ENCODE measurements at places on chromosomes 3 and 15.

DNA sequence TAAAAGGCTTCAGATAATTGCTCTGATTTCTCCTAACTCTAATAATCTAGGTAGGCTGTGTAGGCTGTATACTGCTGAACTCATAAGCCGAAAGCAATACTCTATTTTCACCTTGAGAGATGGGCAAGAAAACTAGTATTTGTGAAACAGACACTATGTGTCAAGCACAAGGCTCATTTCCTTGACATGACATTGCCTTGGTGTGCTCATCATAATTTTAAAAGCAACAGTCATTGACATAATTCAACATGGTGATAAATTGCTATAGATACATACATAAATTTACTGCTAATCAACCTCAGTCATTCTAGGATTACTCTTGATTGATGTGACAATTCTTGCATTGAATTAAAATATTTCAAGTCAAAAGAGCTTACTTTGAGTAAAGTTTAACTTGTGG is 304.7 kb downstream of the CNTN3 start:
- no peak for DNase-seq

GRCh38 chr3:191143224-191143623 is 55.8 kb upstream of the OSTN start:
- no peak for DNase-seq

DNA sequence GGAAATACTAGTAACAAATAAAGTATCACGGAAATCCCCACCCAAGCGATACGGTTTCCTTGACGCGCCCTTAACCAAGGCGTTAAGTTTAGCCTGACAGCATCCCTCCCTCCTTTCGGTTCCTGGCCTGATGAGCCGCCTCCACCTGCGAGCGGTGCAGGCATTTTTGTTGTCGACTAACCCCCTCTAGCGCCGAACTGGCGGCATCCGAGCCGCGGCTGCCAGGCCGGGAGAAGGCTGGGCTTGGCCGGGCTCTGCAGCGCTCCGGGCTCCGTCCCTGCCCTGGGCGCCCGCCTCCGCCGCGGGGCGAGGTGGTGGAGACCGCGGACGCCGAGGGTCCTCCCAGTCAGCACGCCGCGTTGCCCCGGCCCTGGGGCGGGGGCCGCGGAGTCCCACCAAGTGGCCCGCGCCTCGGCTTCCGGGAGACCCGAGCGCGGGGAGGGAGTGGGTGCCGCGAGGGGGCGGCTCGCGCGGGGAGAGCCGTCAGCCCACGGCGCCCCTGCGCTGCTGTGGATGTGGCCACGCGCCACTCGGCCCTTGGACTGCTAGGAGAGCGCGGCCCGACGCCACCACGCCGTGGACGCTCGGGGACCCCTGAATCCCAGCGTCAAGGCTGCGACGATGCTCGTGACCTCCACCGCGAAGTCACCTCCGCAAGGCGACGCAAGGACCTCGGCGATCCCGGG is 1.1 kb upstream of the EPHA6 start:
- DNase-seq: peak; percentile 74

GRCh38 chr15:29765898-29766527 is 56.3 kb downstream of the TJP1 start:
- DNase-seq: no peak

DNA sequence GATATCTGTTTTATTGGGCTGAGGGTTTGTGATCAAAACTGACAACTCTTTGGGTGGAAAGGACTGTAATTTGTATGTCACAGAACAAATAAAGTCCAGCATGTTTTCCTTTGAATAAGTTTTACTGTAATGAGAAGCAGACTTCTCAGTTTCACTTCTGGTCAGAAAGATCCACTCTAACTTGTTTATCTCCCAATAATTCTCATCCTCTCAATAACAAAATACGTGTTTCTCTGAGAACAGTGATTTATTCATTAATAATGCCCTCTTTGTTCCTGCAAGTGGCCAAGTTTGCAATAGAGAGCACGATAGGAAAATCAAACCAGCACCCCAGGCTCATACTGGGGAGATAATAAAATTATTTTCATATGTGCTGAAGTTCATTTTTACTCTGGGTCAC is 190.6 kb downstream of the CNTN3 start:
- no peak for DNase-seq

GRCh38 chr3:40333416-40333815 is 23.9 kb downstream of the EIF1B start:
- no peak for DNase-seq

GRCh38 chr3:184868477-184868876 is 56.5 kb downstream of the VPS8 start:
- DNase-seq: no peak

- peak; percentile 52 for DNase-seq
These were observed at the start of gene UBA7 for GRCh38 chr3:49813497-49814174. UBA7 (minus strand) TSS chr3:49813953; CDS start chr3:49813787, 166 bp downstream.

GRCh38 chr3:11553436-11554235 is 90.1 kb downstream of the VGLL4 start:
- no peak for DNase-seq

Measured in activated CD4-positive, alpha-beta T cell treated with anti-CD3 and anti-CD28 coated beads, Interleukin-2, amount 50 U/mL, for 48 hours (primary cell).